ENCODE measurements at places on chromosomes 11 and 22. TPM values are rescaled to one million over a fixed set of nuclear protein-coding genes. Genes with fewer than 3 reads are reported as not detected.

GRCh38 chr22:44557064-44557748 lies 59.2 kb upstream of the RTL6 start:
- H3K4me1 ChIP-seq = no peaks in the 10 kb centered on the region
- no peak overlapping the region for H3K27ac ChIP-seq

DNA sequence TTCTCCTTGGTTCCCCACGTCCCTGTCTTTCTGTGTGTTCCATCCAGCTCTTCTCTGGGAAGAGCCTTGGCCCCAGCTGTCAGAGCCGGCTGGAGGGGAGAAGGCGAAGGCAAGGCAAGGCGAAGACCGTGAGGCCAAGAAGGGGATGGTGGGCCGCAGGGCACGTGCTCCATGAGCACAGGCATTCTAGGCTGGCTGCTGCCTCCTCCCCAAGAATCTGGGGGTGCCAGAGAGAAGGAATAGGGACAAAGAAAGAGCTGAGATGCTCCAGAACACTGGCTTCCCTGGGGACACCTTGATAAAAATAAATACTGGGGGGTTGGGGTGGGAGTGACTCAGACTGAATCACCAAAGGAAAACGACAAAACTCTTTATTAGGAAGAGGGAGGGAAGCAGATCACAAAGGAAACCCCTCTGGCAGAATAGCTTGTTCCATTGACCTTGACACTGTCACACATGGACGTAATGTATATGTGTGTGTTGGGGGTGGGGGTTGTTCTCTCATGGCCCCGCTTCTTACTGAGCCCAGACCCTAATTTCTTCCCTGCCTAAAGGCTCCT lies 52.5 kb downstream of the NECTIN1 start:
- peaks cover 14% of the 10 kb centered on the region for H3K36me3 ChIP-seq
- H3K27me3 ChIP-seq = no peaks in the 10 kb centered on the region
- no peak overlapping the region for H3K4me3 ChIP-seq
- H3K27ac ChIP-seq = no peak overlapping the region

DNA sequence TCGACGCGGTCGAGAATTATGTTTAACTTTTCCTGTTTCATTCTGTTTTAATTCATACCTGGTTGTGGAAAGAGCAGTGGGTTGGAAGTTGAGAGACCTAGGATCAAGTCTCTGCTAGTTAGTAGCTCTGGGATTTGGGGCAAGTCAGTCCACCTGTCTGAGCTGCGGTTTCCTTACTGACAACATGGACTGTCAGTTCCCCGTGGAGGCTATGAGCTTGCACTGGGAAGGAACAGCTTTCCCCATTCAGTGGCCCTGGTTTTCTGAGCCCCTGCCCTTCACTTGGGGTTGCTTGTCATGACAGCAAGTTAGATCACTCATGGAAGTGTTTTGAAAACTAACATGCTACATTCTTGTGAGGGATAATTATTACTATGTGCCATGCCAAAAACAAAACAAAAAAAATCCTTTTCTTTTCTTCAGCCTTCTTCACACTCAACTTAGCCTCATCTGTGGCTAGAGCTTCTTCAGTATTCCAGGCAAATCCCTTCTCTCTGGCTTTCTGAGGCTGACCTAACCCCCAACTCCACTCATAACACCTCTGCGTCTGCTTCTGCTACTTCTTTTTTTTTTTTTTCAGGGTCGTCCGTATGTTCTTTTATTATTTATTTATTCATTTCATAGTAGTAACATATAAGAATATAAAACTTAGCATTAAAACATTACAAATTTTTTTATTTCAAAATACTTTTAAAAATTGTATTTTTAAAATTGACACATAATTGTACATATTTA lies 43.0 kb upstream of the ZBED5 start:
- H3K4me3 ChIP-seq = no peak overlapping the region
- no peaks in the 10 kb centered on the region for H3K36me3 ChIP-seq
- no peaks in the 10 kb centered on the region for H3K27me3 ChIP-seq
- peak overlapping the region; percentile 94 for H3K27ac ChIP-seq
- peaks cover 49% of the 10 kb centered on the region for H3K4me1 ChIP-seq

- H3K36me3 ChIP-seq = peaks cover 95% of the 10 kb centered on the region
- DNase-seq = no peak
- no peak overlapping the region for H3K4me3 ChIP-seq
- no peaks in the 10 kb centered on the region for H3K27me3 ChIP-seq
- peaks cover 11% of the 10 kb centered on the region for H3K4me1 ChIP-seq
Measured at GRCh38 chr22:50281957-50282356, 11.8 kb upstream of the MAPK11 start.

DNA sequence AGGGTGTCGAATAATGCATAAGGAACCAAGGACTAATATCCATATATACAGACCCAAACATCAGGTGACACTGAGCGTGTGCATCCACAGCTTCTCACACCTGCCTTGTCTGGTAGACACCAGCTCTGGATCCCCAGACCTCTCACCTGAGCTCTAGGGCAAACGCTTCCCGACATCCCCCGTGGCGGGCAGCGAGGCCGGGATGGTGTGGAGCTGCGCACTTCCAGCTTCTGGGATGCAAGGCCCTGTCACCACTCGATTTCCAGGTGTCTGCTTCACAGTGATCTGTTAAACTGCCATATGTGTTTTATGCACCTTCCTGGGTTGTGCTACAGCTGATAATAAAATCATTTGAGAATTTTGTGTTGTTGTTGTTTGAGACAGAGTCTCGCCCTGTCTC lies 15.3 kb upstream of the TREH start:
- no peak for DNase-seq
- no peak overlapping the region for H3K4me3 ChIP-seq
- peaks cover 10% of the 10 kb centered on the region for H3K4me1 ChIP-seq
- no peaks in the 10 kb centered on the region for H3K27me3 ChIP-seq

Gene BAIAP2L2
- 0.27 TPM for total RNA-seq

Gene DDIAS
- not detected for total RNA-seq

Gene REXO2
- total RNA-seq = 232 TPM

Gene MRGPRX3
- not detected for total RNA-seq

Measured in sigmoid colon (tissue), 7 donors.